AG09319 (cell line): ENCODE measurements at places on chromosomes 4 and X.

GRCh38 chr4:176188654-176189053 is 6.7 kb downstream of the SPATA4 start:
- DNase-seq: no peak

DNA sequence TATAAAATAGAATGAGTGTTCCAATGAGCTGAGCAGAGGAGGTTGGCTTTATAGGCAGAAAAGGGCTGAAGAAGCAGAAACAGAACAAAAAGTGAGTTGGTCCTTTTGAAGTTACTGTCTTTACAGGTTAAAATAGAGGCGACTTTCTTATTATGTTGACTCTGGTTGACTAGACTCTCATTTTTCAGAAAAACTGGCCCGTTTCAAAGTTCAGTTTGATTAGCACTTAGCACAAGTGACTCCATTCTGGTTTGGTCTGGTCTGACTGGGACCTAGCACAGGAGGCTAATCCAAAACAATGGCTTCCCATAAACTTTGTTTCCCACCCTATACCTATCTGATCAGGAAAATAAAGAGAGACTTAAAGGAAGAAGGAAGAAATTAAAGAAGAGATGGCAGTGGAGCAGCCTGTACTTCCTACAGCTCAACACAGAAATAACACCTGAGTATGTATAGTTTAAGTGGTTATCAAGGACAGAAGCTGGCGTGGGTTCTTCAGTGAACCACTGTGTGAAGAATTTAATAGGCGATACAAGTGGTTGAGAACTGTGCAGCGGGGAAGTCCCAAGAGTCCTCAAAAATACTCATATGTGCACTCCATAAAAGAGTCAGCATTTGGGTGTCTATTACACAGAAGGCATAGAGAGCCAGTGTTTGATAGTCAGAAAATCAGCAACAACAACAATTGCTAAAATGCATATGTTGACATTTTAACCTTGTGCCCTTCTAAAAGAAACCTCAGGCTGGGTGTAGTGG is 554.8 kb upstream of the HTR2C start:
- DNase-seq: no peak

- peak; percentile 50 for DNase-seq
Observed at GRCh38 chr4:113837397-113837796, 75.9 kb upstream of the CAMK2D start.

GRCh38 chr4:188727746-188728145 is 588.5 kb downstream of the TRIML1 start:
- DNase-seq: no peak

- no peak for DNase-seq
Observed at GRCh38 chr4:78726546-78726945, 49.6 kb upstream of the BMP2K start.

GRCh38 chrX:71195964-71196649 is 26.9 kb upstream of the GJB1 start:
- no peak for DNase-seq

DNA sequence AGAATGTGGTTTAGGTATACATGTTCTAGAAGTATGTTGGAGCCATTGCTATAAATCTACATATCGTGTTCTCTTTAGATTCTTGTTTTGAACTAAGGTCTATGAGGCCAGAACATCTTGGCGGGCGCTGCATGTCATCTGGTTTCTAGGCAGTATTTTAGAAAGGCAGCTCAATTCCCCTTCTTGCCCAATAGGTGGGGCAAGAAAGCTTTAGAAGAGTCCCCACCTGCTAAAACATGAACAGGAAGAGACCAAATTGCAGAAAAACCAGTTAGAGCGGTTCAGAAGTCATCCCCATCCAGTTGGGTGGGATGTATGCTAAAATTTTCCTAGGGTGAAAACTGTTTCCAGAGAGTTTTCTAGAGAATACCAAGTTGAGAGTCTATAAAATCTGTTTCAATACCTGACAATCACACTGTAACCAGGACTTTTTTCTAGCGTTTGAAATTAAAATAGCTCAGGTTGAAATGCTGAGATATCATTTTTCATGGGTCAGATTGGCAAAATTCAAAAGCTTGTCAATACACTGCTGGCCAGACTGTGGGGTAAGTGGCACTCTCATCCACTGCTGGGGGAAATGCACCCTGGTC is 17.5 kb upstream of the SH3KBP1 start:
- DNase-seq: no peak

DNA sequence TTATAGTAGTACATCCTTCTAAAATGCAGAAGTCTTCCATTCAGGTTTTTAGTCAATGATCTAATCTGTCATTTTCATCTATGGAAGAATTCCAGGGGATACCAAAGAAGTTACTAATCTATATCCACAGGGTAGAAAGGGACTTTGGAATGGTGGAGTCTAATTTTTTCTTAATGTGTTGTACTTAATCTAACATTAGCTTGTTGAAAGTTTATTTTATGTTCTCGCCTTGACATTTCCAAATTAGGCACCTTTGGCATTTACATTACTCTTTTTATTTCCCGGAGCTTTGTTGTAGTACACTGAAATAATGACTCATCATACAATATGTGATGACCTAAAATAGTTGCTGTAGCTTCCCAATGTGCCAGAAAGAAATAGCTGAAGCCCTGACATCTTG is 91.5 kb downstream of the HTR2C start:
- peak; percentile 15 for DNase-seq

- no peak for DNase-seq
Observed at GRCh38 chr4:163922302-163922701, 427.8 kb downstream of the TMA16 start.

DNA sequence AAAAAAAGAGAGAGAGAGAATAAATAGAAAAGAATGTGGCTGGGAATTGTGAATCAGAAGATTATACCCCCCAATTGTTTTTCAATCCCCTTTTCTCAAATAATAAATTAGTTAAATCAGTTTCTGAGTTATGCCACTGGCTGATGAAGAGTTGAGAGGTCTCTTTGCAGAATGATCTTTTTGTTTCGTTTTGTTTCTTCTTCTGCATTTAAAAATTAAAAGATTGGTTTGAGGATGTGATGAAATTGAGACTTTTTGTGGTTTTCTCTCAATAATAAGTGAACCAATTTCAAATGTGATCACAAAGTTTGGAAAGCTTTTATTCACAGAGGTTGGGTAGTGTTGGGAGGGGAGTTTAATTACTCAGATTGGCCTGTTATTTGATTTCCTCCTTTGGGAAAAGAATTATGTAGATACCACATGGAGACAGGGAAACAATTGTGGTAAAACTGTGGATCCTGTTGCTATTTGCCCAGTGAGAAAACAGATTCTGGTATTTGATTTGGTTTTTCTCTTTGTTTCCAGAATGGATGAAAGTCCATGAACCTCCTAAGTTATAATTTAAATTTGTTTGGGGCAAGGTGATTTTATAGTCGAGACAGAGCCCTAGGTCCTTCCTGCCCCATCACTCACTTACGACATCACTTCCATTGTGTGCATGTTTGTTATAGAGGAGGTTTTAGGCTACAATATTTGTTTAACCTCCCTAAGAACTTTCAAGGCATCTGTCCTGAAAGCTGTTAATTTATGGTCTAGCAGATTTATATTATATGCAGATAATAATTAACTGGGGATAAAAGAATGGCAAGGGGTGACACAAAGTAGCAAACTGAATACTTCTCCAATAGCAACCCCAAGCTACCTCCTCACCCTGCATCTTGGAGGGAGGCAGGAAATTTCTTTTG is 92.0 kb upstream of the BMPR1B start:
- no peak for DNase-seq

DNA sequence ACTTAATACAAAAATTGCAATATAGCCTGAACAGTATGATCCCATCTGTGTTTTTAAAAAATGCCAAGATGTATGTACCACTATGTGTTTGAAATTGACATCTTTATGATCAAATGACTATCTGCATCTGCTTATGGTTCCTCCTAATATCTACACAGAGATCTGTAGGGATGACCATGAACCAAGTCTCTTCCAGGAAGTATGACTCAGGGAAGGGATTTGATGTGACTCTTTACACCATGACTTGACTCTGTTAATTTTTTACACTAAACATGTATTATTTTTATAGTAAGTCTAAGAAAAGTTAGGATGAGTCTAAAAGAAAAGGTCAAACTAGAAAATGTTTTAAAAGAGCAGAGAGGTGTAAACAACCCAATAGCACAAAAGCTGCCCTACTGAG is 164.0 kb downstream of the SH3KBP1 start:
- DNase-seq: no peak

DNA sequence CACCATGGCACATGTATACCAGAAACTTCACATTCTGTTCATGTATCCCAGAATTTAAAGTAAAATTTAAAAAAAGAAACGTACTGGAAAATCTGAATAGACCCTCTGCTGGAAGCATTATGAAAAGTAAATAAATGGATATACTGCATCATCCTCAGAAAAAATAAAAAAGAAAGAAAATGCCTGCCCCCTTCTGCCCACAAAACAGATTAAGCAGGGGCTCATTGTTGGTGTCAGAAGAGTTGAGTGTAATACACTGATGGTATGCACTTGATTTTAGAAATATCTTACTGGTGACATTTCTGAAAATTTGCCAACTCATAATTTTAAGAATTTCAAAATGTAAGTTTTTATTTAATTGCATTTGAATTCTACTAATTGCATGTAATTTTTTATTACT is 77.8 kb downstream of the LRP2BP start:
- DNase-seq: no peak

DNA sequence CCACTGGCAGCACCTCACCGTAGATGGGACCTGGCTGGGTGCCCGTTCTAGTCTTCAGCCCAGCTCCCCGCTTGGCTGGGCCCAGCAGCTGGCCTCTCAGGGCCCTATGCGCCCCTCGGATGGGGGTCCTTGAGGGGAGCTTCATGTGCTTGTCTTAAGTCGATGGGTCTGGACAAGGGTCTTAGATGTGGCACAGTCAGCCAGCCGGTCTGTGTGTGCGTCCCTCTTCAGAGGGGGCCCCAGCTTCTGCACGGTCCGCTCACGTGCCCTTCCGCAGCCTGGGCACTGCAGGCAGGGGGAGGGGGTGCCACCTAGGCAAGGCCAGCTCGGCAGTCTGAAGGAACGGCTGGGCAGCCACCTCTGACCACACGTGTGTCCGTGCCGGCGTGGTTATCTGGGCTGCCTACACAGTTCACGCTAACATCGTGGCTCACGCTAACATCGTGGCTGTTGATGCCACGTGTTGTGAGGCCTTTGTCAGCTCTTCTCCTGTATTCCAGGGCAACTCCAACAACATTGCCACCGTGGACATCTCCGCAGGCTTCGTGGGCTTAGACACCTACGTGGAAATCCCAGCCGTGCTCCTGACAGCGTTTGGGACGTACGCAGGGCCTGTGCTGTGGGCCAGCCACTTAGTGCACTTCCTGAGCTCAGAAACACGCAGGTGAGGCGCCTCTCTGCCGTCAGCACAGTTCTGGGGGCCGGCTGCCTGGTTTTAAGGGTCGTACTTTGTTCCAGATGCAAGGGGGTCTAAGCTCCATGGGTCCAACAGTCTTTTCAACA is 34.5 kb downstream of the PIGG start:
- DNase-seq: no peak

GRCh38 chrX:56066016-56066415 is 166.1 kb upstream of the KLF8 start:
- no peak for DNase-seq

DNA sequence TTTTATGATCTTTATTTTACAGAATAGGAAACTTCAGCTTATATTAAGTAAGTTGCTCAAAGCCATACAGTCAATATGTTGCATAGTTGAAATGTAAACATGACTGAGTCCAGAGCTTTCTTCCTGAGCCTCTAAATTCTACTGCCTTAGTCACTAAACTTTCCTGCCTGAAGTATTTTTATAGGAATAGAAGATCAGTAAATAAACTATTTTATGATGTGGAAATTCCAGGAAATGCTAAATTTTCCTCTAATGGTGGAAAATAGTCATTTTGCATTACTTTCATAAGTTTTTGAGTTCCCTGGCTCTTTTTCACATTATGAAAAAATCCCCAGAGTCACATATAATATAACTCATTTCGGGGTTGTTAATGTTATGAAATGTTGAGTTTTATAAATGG is 182.8 kb downstream of the BANK1 start:
- DNase-seq: no peak

DNA sequence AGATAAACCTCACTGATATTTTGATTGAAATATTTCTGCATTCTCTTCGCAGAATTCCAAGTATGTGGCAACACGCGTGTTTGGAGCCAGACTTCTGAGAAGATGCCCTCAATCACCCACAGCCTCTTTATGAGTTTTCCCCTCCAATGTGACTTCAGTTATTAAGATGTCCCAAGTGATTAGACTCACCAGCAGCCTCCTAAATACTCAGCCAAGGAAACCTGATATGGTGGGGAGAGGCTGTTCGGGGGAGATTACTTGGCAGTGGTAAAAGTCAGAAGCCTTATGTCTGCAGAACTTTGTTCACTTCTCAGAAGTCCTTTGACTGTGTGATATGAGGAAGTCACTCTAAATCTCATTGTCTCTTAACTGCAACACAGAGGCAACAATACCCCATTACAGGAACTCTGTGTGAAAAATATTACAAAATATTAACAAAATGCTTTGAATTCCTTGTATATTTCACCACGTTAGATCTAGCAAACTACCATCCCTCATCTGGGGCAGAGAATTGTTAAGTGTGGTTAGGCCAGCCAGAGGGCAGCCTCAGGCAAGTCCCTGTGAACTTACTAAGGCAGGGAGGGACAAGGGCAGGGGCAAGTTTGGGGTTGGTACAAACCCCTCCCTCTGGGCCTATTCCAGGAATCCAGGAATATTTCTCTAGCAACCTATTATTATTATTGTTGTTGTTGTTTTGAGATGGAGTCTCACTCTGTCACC is 151.4 kb upstream of the USP9X start:
- peak; percentile 61 for DNase-seq

- DNase-seq: no peak
Observed at GRCh38 chr4:36260731-36261130, 16.4 kb upstream of the ARAP2 start.

GRCh38 chr4:171846232-171846631 is 33.0 kb downstream of the GALNTL6 start:
- DNase-seq: peak; percentile 4

DNA sequence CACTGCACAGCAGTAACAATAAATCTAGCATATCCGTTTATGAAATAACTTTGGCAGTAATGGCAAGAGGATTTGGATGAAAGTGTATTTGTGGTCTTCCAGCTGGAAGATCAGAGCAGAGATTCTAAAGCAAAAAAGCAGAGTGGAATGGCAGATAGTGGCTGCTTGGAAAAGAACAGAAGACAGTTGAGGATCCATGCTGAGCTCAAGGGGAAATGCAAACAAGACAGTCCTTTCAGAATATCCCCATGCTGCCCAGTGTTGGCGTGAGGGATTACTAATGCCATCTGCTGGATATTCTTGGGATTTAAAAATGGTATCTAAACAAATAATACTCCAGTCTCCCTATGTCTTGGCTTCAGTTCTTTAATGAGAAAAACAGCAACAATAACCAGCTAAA is 629.1 kb upstream of the ATOH1 start:
- no peak for DNase-seq

GRCh38 chr4:81221303-81222081 is 6.5 kb upstream of the PRKG2 start:
- no peak for DNase-seq
